DMS79 (cell line): ENCODE measurements at places on chromosomes 4 and X.
A peak's percentile ranks its signal among the peaks of the same experiment; 100 is the strongest.

DNA sequence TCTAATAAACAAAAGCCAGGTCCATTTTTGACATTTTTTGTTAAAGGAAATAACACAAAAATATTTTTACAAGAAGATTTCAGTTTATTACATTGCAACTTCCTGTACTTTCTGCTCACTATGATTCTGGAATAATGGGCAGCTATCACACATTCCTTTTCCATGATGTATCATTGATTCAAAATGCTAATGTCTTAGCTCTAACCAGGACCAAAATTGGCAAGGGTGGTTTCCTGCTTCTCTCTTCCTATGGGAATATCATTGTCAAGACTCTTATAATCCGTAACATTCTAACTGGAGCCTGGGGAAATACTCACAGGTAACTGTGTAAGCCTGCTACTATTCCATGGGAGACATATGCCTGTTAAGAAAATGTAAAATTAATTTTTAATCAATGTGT, 218.6 kb downstream of the DCAF12L2 start:
- DNase-seq: no peak

DNA sequence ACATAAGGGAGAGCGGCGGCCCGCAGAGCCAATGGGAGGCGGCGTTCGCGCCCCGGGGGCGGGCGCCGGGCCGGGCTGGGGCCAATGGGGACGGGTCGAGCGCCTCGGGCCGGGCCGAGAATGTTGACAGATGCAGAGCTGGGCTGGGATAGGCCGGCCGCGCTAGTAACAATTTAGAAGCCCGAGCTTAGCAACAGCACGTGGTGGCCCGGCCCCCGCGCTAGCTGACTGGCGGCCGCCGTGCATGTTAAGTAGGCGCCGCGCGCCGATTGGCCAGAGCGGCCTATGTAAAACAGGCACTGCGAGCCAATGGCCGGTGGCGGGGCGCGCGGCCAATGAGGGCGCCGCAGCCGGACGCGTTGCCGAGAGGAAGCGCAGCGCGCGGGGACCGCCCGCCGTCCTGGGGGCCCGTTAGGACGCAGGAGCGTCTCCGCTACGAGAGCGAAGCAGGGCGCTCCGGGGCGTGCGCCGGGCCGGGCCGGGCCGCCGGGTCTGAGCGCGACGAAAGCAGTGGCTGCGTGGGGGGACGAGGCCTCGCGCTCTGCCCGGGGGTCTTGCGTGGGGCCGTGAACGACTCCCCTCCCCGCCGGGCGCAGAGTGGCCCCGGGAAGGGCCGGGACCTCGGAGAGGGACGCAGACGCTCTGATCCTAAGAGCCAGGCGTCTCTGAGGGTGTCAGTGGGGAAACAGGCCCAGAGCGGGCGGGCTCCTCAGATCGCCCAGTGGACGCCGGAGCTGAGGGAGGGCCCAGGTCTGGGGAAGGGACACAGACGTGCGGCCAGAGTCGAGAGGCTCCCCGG, 435 bp upstream of the MXD4 start:
- peak; percentile 82 for DNase-seq

- DNase-seq: no peak
Observed at GRCh38 chrX:150983521-150984168, 510 bp downstream of the HMGB3 start.

- DNase-seq: no peak
Observed at GRCh38 chrX:53072418-53073114, 9.6 kb upstream of the TSPYL2 start.

DNA sequence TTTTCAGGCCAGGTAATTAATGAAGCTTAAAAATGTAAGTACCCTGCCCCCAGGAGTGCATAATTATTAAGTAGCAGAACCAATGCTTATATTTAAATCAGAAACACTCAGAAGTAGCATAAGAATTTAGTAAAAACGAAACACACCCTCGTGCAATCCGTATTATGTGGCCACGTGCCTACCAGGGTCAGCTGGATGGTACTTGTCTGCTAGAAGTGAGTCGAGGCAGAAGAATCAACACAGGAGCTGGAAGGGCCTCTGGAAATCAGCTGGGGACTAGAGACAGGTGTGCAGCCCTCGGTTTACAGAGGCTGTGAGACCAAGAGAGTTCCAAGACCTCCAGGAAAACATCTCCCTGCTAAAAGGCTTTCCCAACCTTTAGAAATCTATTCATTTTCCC, 559 bp upstream of the FAM47E start:
- DNase-seq: no peak

DNA sequence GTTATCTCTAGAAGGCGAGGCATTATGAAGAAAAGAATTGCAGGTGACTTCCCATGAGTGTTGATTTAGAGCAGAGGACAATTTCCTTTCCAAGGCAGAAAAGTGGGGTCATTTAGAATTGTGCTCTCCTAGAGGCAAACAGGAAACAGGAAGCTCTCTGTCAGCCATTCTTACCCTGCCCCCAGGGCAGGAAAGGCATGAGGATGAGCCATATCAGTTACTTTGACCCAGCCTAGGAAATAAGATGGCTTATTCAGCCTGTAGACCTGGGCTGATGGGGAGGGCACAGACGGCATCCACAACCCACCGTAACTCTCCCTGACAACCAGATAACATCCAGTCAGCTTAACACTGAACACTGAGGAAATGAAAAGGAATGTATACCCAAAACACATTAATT, 88.8 kb upstream of the KDR start:
- no peak for DNase-seq

GRCh38 chr4:58809366-58809765, 1699.2 kb upstream of the IGFBP7 start:
- DNase-seq: no peak

DNA sequence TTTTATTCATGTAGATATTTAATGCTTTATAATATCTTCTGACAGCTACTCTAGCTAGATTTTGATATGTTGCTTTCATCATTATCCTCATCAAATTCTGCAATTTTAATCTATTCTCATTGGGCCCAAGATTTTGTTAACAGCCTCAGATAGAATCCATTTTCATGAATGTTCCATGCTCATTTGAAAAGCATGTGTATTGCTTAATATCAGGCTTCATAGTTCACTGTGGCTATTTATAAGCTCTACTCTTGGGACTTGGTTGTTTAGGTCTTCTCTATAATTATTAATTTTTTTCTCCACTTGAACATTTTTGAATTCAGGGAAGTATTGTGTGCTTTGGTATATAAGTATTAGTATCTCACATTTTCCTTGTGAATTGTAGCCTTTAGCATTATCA, 41.8 kb downstream of the RAB40A start:
- DNase-seq: no peak

DNA sequence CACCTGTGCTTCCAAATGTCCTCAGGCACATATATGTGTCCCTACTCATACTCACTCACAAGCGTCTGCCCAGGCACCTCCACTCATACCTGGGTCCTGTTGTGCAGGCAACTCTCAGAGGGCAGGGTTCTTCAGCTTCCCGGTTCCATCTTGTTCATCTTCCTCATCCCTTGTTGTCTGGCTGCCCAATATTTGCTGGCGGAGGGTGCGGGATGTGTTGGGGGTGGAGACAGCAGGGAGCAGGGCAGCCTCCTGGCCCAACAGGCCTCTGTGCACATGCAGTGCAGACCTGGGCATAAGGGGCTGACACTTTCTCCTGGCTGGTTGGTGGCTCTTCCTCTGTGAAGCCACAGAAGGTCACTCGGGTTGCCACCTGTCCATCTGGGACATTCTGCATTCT, 32.1 kb downstream of the NBDY start:
- no peak for DNase-seq

- DNase-seq: no peak
Observed at GRCh38 chr4:39330353-39330752, 35.8 kb downstream of the RFC1 start.

- DNase-seq: no peak
Observed at GRCh38 chr4:96390404-96390803, 550.5 kb downstream of the PDHA2 start.

DNA sequence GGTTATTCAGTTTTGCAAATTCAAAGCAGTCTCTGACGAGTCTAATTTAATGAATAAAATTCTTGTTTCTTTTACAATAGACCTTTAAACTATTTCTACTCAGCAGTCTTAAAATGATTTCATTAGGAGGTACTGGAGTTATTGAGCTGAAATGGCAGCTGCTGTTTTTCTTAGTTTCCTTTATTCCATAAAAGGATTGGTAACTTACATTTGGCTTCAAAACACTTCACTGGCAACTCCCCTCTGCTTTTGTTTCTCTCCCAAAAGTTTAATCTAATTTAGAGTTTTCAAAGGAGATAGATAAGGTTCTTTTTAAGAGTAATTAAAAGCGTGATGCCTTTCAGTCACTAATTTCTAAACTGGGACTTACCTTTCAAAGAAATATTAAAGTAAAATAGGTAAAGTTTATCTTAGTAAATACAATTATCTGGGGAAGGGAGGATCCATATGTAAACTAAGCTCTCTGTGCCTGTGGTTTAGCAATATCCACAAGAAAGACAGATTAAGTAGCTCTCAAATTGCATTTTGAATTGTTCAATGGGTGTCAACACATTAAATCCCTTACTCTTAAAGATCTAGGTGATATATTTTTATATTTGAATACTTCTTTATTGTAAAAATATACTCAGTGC, 17.1 kb upstream of the PCDH10 start:
- no peak for DNase-seq

GRCh38 chr4:32393806-32394205, 1673.6 kb downstream of the PCDH7 start:
- no peak for DNase-seq

- DNase-seq: no peak
Observed at GRCh38 chr4:24564488-24564887, 19.9 kb downstream of the DHX15 start.

- no peak for DNase-seq
Observed at GRCh38 chr4:92651536-92651935, 347.8 kb downstream of the GRID2 start.

GRCh38 chr4:118279920-118280432, 72.8 kb downstream of the PRSS12 start:
- DNase-seq: no peak

GRCh38 chr4:74331252-74331651, 23.0 kb downstream of the EPGN start:
- no peak for DNase-seq

DNA sequence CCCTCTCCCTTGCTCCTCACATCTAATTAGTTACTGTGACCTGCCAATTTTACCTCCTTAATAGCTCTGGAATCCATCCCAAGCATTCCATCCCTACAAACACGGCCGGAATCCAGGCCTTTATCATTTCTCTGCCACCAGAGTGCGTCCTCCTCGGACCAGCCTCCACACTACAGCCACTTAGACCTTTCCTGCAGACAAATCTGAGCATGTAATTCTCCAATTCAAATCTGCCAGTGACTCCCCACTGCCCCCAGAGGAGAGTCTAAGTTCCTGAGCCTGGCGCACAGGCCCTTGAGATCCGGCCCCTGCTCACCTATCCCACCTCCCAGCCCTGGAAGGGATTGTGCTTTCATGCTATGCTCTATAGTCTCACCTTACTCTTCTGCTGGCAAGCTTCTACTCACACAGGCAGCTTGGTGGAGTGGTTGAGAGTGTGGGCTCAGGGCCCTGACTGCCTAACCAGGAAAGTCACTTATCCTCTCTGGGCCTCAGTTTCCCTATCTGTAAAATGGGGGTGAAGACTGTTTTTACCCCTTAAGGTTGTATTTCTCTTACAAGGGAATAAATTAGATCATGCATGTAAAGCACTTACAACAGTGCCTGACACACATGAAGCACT, 31.2 kb downstream of the PJA1 start:
- no peak for DNase-seq

DNA sequence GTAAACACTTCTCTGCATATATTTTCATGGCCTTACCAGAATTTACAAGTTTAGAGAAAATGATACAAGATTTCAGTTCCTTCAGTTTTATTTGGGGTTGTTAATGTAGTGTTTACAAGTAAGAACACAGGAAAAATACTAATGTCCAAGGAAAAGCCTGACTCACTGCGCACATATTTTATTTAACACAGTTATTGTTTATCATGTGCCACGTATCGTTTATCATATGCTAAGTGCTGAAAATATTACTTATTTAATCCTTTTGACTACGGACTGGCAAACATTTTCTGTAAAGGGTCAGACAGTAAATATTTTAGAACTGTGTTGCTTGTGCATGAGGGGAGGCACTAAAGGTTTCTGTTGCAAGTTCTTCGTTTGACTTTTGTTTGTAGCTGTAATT, 794 bp downstream of the HSD17B13 start:
- DNase-seq: no peak

DNA sequence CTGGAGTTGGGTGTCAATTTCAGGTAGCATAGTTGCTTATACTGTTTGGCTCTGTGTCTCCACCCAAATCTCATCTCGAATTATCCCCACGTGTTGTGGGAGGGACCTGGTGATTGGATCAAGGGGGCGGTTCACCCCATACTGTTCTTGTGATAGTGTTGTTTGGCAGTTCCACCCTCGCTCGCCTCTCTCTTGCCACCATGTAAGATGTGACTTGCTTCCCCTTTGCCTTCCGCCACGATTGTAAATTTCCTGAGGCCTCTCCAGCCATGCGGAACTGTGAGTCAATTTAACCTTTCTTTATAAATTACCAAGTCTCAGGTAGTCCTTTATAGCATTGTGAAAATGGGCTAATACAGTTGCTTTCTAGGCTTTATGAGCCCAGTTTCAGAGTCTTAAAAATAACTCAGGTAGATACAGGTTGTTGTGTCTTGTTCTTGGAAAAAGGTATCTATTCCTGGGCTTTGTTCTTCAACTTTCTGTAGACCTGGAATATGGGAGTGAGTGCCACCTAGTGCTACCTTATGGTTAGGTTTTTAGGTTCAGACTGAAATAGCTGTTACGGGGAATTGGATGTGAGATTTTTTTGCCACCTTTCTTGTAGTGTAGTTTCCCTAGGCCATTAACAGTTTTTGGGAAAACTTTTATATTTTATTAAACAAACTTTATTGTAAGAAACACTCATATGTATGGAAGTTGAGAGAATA, 15.6 kb downstream of the PGK1 start:
- DNase-seq: no peak

GRCh38 chr4:6909113-6909969, at the start of gene TBC1D14:
TBC1D14 (plus strand) TSS chr4:6909826; CDS start chr4:6923390, 13,564 bp downstream.
- peak; percentile 28 for DNase-seq

DNA sequence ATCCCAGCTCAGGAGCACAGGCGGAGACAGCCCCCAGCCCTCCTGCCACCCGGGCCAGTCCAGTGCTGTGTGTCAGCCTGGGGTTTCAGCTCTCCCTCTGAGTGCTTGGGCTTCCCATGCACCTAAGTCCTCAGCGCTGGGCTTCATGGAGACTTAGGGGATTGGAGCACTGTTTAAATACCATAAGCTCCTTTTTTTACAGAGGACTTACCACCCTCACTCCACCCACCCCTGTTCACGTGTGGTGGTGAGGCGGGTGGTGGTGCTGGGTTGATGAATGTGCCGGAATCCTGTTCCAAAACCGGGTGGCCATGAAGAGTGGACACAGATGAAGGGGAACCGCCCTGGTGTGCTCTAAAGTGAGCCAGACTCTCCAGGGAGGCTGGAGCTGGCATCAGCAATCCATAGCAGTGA, 66.9 kb downstream of the PSAPL1 start:
- no peak for DNase-seq

DNA sequence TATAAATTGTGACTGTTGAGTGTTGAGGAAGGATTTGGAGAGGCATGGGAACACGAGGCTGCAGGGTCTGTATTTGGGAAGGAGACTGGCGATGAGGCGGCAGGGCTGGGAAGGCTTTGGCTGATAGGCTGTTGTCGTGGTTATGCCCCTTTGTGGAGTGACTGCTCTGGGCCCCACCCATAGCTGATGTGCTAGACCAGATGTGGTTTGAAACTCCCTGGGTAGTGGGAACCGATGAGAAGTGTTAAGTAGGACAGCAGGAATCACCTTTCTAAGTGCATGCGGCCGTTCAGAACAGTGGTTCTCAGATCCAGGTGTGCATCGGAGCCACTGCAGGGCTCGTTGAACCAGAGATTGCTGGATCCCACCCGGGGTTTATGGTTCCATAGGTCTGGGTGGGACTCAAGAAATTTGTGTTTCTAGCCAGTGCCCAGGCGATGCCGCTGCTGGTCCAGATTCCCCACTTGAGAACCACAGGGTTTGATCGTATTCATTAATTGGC, 42.3 kb downstream of the TBC1D14 start:
- DNase-seq: no peak
